Ascending aorta (tissue), 2 donors: ENCODE measurements at places on chromosomes 12 and 14. TPM values are rescaled to one million over a fixed set of nuclear protein-coding genes. Genes with fewer than 3 reads are reported as not detected.
A peak's percentile ranks its signal among the peaks of the same experiment; 100 is the strongest.

The CLEC2D gene
- not detected for total RNA-seq

The SLC8A3 gene
- not detected for total RNA-seq

The KRT78 gene
- not detected for total RNA-seq

The TSPAN11 gene
- 5.2 TPM for total RNA-seq

The FLRT2 gene
- total RNA-seq: 24.6 TPM

The KLRC1 gene
- total RNA-seq: not detected

The KLRC2 gene
- total RNA-seq: not detected

The TNFAIP2 gene
- total RNA-seq: 133 TPM

- no peaks in the 10 kb centered on the region for H3K36me3 ChIP-seq
- DNase-seq: no peak
- no peaks in the 10 kb centered on the region for H3K4me1 ChIP-seq
- H3K27me3 ChIP-seq: no peaks in the 10 kb centered on the region
- no peak overlapping the region for H3K27ac ChIP-seq
- H3K4me3 ChIP-seq: no peak overlapping the region
Observed at GRCh38 chr12:27382171-27382795, 49.6 kb downstream of the BMAL2 start.

- H3K4me3 ChIP-seq: no peak overlapping the region
- no peak overlapping the region for H3K27ac ChIP-seq
- no peaks in the 10 kb centered on the region for H3K36me3 ChIP-seq
- H3K27me3 ChIP-seq: no peaks in the 10 kb centered on the region
Observed at GRCh38 chr14:105026802-105027563, 6.1 kb upstream of the CDCA4 start.

GRCh38 chr12:23899434-23899833, 50.0 kb downstream of the SOX5 start:
- no peak overlapping the region for H3K4me3 ChIP-seq
- DNase-seq: no peak
- H3K27ac ChIP-seq: no peak overlapping the region

DNA sequence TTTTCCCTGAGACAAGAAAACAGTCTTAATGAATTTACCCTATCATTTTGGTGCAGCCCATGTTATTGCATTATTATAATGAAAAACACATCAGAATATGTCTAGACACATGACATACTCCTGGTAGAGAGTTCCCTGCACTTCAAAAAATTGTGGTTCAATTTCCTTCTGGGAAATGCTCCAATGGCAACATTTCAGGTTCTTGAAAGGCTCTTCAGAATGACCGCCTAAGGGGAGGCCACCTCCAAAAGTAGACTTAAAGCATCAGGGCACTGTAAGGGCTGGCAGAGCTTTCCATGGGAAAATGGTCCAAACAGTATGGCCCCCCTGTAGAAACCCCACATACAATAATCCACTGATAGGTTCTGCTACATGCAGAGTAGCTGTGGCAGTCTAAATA, 110.7 kb downstream of the SLC25A21 start:
- H3K36me3 ChIP-seq: no peaks in the 10 kb centered on the region
- no peak overlapping the region for H3K27ac ChIP-seq
- no peaks in the 10 kb centered on the region for H3K4me1 ChIP-seq
- DNase-seq: no peak
- H3K27me3 ChIP-seq: no peaks in the 10 kb centered on the region
- H3K4me3 ChIP-seq: no peak overlapping the region

- no peaks in the 10 kb centered on the region for H3K4me1 ChIP-seq
- H3K4me3 ChIP-seq: no peak overlapping the region
- no peaks in the 10 kb centered on the region for H3K36me3 ChIP-seq
Observed at GRCh38 chr14:68825729-68826128, 32.9 kb upstream of the ZFP36L1 start.

GRCh38 chr12:49039421-49040363, 20.9 kb downstream of the KMT2D start:
- H3K27ac ChIP-seq: no peak overlapping the region
- no peak for DNase-seq
- no peaks in the 10 kb centered on the region for H3K4me1 ChIP-seq
- H3K4me3 ChIP-seq: no peak overlapping the region

DNA sequence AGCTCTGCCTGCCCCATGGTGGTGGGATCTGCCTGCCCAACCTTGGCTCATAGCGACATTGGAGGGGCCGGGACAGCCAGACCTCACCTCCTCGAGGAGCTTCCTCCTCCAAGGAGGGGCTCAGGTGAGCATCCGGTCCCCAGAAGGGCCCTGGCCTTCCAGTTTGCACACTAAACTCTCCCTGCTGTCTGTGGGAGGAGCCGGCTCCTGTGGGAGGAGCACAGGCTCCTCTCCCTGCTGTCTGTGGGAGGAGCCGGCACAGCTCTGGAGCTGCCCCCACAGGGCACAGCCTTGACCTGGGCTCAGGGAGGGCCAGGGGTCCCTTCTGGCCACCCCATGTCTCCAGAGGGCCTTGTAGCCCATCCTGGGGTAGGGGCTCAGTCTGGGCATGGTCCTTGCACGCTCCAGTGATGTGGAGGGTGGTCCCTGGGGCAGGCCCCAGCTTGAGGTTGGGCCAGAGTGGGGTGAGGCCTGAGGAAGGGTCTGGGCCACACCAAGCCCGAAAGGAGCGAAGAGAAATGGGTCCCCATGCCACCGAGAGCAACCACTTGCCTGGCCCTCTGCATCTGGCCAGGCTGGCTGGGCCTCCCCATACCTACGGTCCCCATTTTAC, 147.5 kb upstream of the C14orf180 start:
- no peak overlapping the region for H3K4me3 ChIP-seq

GRCh38 chr14:76489667-76490066, 113.7 kb downstream of the ESRRB start:
- no peak overlapping the region for H3K27ac ChIP-seq
- no peaks in the 10 kb centered on the region for H3K4me1 ChIP-seq
- no peak overlapping the region for H3K4me3 ChIP-seq
- H3K27me3 ChIP-seq: no peaks in the 10 kb centered on the region

- no peaks in the 10 kb centered on the region for H3K36me3 ChIP-seq
- H3K27ac ChIP-seq: no peak overlapping the region
- H3K4me1 ChIP-seq: peaks cover 14% of the 10 kb centered on the region
- no peak overlapping the region for H3K4me3 ChIP-seq
- no peak for DNase-seq
- H3K27me3 ChIP-seq: no peaks in the 10 kb centered on the region
Observed at GRCh38 chr14:64562436-64562835, 12.7 kb downstream of the PPP1R36 start.

DNA sequence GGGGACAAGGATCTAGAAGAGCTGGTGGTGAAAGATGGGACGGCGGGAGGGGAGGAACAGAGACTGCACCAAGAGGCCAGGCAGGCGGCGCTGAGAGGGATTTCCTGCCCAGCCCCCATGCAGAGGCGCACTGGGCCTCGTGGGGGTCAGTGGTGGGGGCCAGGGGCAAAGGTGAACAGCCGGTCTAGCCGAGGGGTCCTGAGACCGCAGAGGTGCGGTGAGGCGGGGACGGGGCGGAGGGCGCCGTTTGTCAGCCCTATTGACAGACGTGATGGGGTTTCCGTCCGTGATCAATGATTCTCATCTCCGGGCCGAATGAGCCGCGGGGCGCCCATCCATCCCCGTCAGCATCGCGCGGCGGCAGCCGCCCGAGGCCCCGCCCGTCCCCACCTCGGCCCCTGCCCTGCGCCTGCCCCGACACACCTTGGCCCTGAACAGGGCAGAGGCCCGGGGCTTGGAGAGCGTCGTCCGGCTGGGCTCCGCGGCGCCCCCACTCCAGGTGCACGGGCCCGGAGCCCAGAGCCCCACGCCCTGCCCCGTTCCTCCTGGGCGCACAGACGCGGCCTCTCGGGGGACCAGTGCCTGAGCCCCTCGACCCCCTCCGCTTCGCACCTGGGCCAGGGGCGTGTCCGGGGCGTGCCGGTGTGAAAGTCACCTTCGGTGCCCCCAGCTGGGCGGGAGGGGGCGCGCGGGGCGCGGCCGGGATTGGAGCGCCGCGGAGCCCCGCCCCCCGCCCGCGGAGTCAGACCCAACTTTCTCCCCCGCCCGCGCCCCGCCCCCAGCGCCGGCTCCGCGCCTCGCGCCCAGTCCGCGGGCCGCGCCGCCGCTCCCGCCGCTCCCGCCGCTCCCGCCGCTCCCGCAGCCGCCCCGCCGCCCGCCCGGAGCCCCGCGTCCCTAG, at the start of gene NXPH4:
Gene NXPH4, plus strand, starts transcription at position 781 of the 898 bp plus-strand sequence. CDS start 176 bp downstream, outside the sequence.
- H3K4me1 ChIP-seq: peaks cover 35% of the 10 kb centered on the region
- H3K27me3 ChIP-seq: no peaks in the 10 kb centered on the region
- H3K36me3 ChIP-seq: peaks cover 10% of the 10 kb centered on the region
- no peak within 1 kb of the TSS for H3K27ac ChIP-seq
- H3K4me3 ChIP-seq: peak within 1 kb of the TSS; percentile 61
- DNase-seq: no peak

DNA sequence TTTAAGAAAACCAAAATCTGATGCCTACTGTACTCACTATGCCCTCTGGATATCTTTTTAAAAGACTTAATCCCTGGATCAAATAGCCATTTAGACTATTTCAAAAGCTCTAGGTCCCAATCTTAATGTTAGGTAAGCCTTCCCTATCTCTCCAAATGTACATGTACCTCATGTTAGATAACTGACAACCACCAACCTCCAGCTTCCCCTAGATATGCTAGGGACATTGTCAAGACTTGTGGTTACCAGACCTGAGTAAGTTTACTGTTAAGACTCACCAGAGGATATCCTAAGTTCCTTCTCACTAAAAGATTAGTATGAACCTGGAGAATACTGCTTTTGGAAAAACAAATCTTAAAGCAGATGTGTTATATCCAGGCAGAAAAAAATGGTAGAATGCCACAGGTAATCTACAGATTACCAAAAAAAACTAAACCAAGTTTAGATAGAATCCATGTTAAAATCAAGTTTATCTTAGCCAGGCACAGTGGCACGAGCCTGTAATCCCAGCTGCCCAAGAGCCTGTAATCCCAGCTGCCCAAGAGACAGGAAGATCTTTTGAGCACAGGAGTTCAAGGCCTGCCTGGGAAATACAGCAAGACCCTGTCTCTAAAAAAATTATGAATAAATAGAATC, 9.7 kb downstream of the NAP1L1 start:
- no peaks in the 10 kb centered on the region for H3K4me1 ChIP-seq
- DNase-seq: no peak
- H3K27ac ChIP-seq: no peak overlapping the region
- no peaks in the 10 kb centered on the region for H3K36me3 ChIP-seq
- no peaks in the 10 kb centered on the region for H3K27me3 ChIP-seq
- H3K4me3 ChIP-seq: no peak overlapping the region

DNA sequence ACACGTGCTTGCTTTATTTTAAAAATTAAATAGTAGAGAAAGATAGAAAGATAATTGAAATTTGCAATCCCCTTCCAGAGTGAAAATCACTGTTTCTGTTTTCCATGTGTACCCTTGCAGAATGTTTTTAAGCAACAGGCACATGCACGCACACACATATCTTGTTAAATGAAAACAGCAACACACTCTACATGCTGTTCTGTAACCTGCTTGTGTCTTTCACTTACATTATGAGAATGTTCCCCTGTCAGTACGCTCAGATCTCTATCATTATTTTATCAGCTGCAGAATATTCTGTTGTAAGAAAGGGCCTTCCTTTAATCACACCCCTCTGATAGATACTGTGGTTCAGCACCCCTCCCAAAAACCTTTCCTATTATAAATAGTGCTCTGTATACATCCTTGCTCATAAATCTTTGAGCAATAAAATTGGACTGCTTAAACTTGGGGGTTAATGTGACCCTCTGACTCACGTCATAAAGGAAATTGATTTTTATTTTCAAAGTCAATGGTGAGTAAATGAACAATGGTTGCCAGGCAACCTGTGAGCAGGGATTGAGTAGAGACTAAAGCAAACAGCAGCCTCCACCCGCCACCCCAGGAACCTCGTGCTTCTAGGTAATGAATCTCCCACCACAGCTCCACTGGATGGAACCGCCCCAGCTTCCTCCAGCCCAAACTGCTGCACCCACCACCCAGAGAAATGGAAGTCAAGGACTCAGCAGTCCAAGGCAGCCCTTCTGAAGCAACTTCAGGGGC, 31.9 kb upstream of the CHGA start:
- no peak overlapping the region for H3K4me3 ChIP-seq
- no peak overlapping the region for H3K27ac ChIP-seq
- no peaks in the 10 kb centered on the region for H3K4me1 ChIP-seq
- H3K36me3 ChIP-seq: no peaks in the 10 kb centered on the region
- DNase-seq: no peak

GRCh38 chr14:49212721-49213120, 373.5 kb downstream of the RPS29 start:
- DNase-seq: no peak
- no peaks in the 10 kb centered on the region for H3K4me1 ChIP-seq
- no peak overlapping the region for H3K27ac ChIP-seq
- H3K4me3 ChIP-seq: no peak overlapping the region
- H3K27me3 ChIP-seq: no peaks in the 10 kb centered on the region

DNA sequence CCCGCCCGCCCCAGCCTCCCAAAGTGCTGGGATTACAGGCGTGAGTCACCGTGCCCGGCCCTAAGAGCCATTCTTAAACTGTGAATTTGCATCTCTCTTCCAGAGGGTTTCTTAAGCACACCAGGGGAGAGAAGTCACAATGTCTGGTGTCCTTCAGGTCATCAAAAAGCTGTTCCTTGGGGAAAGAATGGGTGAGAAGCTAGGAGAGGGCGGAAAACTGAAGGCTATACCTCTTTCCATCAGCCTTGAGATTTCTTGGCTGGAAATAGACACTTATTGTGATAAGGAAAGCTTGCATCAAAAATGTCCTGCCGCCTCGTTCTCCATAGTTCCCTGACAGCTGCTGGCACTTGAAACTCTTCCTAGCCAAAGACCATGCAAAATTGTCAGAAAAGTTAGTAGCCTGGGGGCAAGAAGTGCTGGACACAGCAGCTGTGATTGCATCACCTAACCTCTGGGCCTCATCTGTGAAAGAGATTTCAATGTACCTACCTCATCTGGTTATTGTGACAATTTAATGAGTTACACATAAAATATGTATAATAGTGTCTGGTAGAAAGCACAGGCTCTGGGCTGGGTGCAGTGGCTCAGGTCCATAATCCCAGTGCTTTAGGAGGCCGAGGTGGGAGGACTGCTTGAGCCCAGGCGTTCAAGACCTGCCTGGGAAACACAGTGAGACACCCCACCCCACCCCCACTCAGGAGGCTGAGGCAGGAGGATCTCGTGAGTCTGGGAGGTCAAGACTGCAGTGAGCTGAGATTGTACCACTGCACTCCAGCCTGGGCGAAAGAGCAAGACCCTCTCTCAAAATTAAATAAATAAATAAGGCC, 9.7 kb upstream of the UBC start:
- H3K27me3 ChIP-seq: no peaks in the 10 kb centered on the region
- no peaks in the 10 kb centered on the region for H3K36me3 ChIP-seq
- no peak for DNase-seq
- H3K4me3 ChIP-seq: no peak overlapping the region

DNA sequence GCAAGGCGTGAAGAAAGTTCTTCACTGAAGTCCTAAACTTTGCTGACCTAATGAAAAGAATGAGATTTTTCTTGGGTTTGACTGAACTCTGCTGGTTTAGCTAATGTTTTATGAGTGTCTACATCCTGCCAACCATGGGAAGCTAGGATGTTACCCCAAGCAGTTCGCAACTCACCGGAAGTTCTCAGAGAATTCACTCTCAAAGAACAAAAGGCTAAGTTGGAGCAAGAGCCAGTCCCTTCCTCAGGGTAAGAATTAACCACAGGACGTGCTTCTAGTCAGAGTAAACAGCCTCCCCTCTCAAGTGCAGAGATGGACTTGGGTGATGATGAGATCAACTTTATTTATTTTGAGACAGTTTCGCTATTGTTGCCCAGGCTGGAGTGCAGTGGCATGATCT, 37.3 kb downstream of the TCHP start:
- no peak overlapping the region for H3K27ac ChIP-seq
- DNase-seq: no peak
- H3K27me3 ChIP-seq: no peaks in the 10 kb centered on the region
- H3K36me3 ChIP-seq: peaks cover 59% of the 10 kb centered on the region
- no peak overlapping the region for H3K4me3 ChIP-seq
- no peaks in the 10 kb centered on the region for H3K4me1 ChIP-seq
